ENCODE measurements at places on chromosomes 11 and 22. TPM values are rescaled to one million over a fixed set of nuclear protein-coding genes. Genes with fewer than 3 reads are reported as not detected.

Gene ART5
- total RNA-seq: not detected

Gene GALNT18
- 8.1 TPM for total RNA-seq

Gene OR52I2
- total RNA-seq: not detected

Gene BTG4
- not detected for total RNA-seq

Gene SMPD1
- total RNA-seq: 111 TPM

Gene APLNR
- total RNA-seq: 0.39 TPM

Gene KCNJ11
- total RNA-seq: not detected

Gene CELSR1
- total RNA-seq: 2.0 TPM

Gene P2RX6
- total RNA-seq: 20.8 TPM

Gene PHOX2A
- not detected for total RNA-seq

Gene LRRC74B
- not detected for total RNA-seq

Gene ACR
- total RNA-seq: not detected

Gene SHANK3
- total RNA-seq: 0.59 TPM

Gene PTH
- total RNA-seq: not detected

Gene HOATZ
- total RNA-seq: not detected

Gene EFCAB6
- 1.6 TPM for total RNA-seq
